NCI-H1436 (cell line): ENCODE measurements at places on chromosomes 12 and 14.

GRCh38 chr12:108815875-108816594 lies 41.3 kb downstream of the SSH1 start:
- no peak for DNase-seq

DNA sequence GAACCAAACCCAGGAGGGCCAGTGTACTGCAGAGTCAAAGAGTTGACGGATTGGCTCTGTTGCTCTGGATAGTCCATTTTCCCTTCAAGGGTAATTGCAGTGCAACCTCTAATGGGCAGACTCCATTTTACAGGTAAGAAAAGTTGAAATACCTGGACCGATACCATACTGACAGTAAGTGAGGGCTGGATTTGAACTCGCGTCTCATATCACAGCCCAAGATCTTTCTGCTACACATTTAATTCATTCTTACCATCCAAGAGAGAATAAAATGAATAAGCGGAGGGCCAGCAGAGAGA lies 356 bp upstream of the ZC3H14 start:
- no peak for DNase-seq

- DNase-seq, result no peak
Observed at GRCh38 chr12:105671720-105672119, 341.2 kb downstream of the C12orf75 start.

GRCh38 chr12:132483612-132484011 lies 6.3 kb upstream of the FBRSL1 start:
- no peak for DNase-seq

DNA sequence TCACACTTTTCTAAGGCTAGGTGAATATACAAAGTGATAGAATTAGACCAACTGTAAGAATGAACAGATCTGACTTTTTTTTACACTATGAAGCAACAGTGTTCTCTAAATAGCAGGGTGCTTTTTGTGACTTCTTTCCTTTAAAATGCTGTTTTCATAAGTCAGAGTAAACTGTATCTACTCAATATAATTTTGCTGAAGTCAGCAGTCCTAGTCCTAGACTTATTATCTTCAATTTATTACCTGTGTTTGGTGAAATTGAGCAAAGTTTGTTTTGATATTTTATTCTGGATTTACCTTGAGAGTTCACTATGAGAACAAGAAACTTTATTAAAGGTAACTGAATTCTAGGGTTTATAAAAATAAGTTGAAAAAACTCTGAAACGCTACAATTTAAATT lies 651.3 kb upstream of the MIS18BP1 start:
- no peak for DNase-seq

DNA sequence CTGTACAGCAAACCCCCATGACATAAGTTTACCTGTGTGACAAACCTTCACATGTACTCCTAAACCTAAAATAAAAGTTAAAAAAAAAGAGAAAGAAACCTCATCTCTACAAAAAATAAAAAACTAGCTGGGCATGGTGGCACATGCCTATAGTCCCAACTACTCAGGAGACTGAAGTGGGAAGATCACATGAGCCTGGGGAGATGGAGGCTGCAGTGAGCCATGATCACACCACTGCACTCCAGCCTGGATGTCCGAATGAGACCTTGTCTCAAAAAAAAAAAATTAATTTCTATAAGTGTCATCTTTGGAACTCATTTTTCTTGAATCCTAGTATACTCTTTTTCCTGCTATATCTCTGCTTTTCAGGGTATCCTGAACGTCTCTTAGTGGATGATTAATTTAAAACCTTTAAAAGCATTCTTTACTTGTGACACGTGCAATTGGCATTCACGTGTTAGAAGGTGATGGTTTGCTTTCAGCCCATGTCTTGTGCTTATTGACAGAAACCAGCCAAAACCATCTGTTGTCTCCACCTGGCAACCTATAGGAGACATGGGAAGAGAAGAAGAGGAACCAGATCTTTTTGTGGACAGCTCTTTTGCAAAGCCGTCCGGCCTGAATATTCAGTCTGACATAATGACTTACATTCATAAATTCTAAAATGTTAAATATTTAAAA lies 30.6 kb upstream of the PPFIBP1 start:
- DNase-seq, result no peak

GRCh38 chr12:90020881-90021280 lies 312.2 kb upstream of the ATP2B1 start:
- DNase-seq, result no peak

- DNase-seq, result no peak
Observed at GRCh38 chr12:124236625-124237031, 58.3 kb upstream of the RFLNA start.

DNA sequence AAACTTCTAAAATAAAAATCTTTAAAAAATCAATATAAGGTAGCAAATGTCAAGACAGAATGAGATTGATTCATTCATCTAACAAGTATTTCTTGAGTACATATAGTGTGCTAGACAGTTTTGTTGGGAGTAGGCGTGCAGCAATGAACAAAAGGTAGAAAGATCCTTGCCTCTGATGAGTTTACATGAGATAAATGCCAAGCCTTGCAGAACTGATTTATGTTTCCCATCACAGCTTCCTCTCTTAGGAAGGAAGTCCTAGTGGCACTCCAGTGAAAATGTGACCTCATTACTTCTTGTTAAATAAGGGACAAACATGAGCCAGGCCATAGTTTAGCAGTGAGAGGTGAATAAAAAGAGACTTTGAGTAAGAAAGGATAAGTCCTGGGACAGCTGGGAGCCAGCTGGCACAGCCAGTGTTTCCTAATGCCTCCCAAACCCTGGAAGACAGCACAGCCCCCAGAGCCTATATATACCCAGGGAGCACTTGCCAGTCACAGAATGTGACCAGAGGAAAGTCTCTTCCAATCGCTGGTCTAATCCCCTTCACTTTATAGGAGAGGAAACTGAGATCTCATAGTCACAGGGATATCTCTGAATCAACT lies 4.7 kb upstream of the COCH start:
- no peak for DNase-seq

GRCh38 chr12:59119676-59120075 lies 199.4 kb upstream of the LRIG3 start:
- DNase-seq, result no peak

DNA sequence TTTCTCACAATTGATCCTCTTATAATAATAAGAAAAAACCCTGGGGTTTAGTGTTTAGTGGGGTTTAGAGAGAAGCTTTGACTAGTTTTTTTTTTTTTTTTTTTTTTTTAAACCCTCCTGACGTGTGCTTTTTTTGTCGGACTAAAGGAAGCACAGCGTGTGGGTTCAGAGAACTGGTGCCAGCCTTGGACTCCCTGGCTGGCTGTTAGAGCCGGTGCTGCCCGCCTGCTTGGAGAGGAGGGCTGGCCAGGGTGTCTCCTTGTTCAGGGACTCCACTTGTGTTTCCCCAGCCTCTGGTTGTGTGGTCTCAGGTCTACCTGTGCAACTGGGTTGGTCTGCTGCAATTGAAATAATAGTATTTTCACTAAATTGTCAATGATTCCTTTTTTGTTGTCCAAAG lies 54.1 kb upstream of the ASPG start:
- DNase-seq, result no peak

- DNase-seq, result no peak
Observed at GRCh38 chr12:113202300-113203075, 17.0 kb downstream of the RITA1 start.

DNA sequence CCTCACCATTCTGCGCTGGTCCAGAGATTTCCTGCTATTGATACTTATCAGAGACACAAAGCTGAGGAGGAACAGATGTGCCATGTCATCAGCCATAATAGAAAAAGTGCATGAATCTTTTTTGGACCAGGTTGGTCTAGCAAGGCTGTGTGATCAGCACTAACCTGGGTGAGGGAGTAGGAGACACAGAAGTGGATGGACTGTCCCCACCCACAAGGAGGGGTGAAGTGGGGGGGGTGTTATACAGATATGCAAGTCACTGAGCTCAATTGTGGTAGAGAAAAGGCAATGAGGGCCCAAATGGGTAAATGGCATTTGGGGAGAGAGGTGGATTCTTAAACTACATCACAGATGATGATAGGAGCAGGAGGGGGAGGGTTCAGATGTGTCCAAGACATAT lies 123.0 kb downstream of the SAMD4A start:
- DNase-seq, result no peak

DNA sequence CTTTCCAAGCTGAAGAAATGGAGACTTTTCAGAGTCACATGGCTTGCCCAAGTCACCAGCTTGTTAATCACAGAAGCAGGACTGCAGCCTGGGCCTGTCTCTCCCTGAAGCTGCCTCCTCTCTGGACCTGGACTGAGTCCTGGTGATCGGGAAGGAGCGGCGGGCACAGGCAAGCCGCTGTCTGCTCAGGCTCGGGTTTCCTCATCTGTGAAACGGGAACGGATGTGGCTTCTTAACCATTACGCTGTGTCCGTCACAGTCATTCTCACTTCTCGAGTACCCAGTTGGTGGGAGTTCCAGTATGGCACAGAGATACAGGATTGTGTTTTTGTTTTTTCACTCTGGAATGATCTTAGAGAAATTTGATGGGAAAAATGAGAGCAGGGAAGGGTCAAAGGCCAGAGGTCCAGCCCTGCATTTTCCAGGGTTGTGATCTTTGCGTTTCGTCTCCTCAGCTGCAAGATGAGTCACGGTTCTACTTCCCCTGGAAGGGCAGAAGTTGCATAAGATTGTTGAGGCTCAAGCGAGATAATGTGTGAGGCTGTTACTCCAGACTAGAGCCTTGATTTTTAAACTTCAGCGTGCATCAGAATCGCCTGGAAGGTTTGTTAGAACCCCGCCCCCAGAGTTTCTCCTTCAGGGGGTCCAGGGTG lies 7.6 kb upstream of the LRTM2 start:
- DNase-seq, result no peak

DNA sequence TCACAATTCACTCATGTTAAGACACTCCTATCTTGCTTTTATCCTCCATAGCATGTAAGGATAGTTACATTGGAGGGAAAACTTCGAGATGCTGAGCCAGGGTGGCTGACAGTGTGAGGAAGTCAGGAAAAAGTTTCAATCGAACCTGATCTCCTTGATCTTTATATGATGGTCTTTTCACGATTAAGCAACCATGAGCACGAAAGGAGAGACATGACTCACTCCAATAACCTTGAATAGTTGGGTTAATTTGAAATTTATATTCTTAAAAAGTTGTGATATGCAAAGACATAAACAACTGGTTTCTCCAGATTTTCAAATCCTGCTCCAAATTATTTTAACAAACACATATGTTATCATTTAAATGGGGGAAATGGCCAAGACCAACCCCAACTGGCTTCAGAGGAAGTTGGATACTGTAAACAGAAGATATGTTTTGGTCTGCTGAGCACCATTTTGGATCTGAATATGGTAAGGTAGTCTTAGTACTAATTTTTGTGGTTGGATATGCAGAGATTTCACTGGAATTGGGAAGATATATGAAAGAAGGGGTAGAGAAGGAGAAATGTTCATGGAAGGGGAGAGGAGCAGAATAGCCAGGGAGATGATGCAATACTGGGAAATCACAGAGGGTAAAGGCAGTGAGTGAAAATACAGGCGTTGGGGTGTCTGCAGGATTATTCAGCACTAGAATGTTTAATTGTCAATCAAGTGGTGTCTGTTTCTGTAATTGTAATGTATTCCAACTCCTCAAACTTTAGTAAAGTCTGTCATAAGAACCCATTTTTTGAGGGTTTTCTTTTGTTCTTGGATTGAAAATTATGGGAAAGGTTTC lies 185.2 kb upstream of the SLC38A2 start:
- DNase-seq, result no peak

GRCh38 chr12:12684375-12685106 lies 11.4 kb downstream of the GPR19 start:
- DNase-seq, result peak; percentile 53

- DNase-seq, result peak; percentile 81
Observed at GRCh38 chr14:82067221-82067875, 533.7 kb upstream of the SEL1L start.

- DNase-seq, result no peak
Observed at GRCh38 chr12:75774261-75775052, 257.1 kb downstream of the PHLDA1 start.

DNA sequence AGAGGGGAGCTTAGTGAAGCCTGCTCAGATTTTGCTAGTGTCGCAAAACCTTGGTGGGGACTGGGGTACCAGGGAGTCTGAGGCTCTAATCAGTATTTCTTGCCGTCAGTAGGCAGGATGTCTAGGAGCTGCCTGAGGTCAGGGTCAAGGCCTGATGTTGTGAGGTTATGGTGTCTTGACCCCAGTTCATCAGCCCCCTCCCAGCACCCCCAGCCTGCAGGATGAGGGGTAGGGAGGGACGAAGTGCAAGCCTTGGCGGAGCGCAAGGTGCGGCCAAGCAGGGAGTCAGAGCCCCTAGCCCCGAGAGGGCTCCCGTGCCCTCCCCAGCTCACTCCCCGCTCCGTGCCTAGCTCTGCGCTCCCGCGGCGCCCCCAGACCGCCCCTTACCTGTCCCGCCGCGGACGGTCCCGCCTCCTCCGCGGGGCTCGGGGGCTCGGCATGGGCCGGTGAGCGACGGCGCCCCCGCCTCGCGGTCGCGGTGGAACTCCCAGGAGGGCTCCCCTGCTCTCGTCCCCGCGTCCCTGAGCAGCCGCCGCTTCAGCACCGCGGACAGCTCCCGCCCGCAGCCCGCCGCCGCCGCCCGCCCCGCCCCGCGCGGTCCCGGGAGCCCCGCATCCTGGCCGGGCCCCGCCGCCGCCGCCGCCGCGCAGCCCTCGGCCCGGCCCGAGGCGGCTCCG lies 347 bp downstream of the SYNDIG1L start:
- DNase-seq, result no peak

DNA sequence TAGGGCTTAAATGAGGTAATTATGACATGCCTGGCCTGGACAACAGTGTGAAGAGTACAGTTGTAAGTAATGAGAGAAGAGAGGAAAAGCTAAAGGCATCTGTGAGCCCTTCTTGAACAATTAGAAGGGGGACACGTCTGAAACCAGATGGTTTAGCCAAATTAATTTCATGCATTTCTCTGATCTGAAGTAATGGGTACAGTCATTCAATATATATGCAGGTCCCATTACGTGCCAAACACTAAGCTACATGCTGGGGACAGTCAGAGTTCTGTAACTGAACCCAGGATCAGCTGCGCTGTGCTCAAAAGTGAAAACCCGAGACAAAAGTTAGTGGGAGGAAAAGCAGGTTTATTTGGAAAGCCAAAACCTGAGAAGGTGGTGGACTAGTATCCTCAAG lies 207.2 kb upstream of the TMTC1 start:
- DNase-seq, result no peak

GRCh38 chr14:42130815-42131214 lies 524.1 kb downstream of the LRFN5 start:
- DNase-seq, result no peak

DNA sequence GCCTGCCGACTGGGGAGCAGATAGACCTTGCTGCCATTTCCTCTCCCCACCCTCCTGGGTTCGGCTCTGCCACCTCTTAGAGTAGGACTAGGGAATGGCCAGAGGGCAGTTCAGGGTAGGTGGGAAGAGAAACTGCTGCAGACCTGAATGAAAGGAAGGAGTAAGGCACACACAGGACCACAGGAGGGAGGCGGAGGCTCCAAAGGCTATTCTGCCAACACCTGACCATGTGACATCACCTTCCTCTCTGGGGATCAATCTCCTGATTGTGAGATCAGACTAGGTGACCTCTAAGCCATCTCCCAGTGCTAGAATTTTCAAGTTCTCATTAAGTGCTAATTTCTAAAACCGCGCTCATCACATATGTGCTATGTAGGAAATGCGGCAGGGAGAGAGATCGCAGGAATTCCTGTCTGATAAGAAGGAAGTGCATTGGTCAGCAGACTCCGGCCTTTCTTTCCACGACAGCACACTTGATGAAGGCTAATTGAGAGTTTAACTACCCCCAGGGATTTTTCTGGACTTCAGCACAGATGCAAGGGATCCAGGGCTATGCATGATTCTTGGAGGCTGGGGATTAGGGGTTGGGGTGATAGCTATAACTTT lies 11.5 kb upstream of the TSPAN11 start:
- DNase-seq, result no peak

- DNase-seq, result peak; percentile 65
Observed at GRCh38 chr14:61257469-61258057, 23.6 kb downstream of the TMEM30B start.
